Activated CD8-positive, alpha-beta T cell treated with anti-CD3 and anti-CD28 coated beads, Interleukin-2, amount 10 ng/mL, durations not matched to agents 7 days and 5 days (primary cell): ENCODE measurements at places on chromosomes 7 and 10. TPM values are rescaled to one million over a fixed set of nuclear protein-coding genes. Genes with fewer than 3 reads are reported as not detected.

The ALDH18A1 gene
- total RNA-seq = 62.3 TPM

The OPALIN gene
- total RNA-seq = not detected

The JCAD gene
- total RNA-seq = 0.05 TPM

The SPOCK2 gene
- total RNA-seq = 261 TPM

The HOXA6 gene
- total RNA-seq = not detected

The SMO gene
- total RNA-seq = not detected

The NRG3 gene
- not detected for total RNA-seq

The AOAH gene
- total RNA-seq = 17.7 TPM

The RPEL1 gene
- total RNA-seq = 0.16 TPM

The UNCX gene
- not detected for total RNA-seq

The ANKRD7 gene
- 0.47 TPM for total RNA-seq

The STEAP1 gene
- total RNA-seq = not detected

The FAM13C gene
- total RNA-seq = not detected
